ENCODE measurements at places on chromosomes 6 and 20.

DNA sequence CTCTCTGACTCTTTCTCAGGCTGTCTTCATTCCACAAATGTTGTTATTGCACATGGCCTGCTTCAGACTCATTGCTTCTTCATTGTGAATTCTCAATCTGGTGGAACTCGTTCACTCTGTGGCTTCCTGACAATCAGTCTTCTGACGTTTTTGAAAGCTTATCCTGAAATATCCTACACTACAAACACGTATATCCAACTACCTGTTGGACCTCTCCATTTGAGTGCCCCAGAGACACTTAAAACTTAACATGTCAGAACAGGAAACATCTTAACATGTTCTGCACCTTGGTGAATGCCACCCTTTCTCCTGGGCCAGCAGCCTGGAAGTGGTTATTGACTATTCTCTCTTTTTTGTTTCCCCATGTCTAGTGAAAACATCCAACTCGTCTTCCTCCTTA, 50.8 kb downstream of the AIG1 start:
- no peak for DNase-seq

DNA sequence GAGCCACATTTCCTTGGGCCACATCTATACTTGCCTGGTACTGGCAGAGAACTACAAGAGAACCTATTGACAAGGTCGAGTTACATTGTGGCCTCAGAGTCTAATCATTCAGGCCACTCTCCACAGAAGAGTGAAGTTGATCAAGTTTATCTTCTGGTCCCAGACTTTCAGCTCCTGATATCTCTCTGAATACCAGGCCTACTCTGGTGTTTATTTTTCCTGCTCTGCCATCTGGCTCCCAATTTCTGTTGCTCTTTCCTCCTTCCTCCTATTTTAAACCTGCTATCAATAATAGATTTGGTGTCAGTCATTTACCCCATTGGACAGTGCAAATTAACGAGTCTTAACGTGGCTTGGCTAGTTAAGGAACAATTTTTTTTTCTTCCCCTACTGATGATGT, 46.6 kb downstream of the SCGN start:
- DNase-seq = no peak

- no peak for DNase-seq
These were observed 4.0 kb upstream of the TBC1D7 start for GRCh38 chr6:13332349-13332706.

GRCh38 chr6:56528412-56528841, 114.3 kb downstream of the DST start:
- no peak for DNase-seq

DNA sequence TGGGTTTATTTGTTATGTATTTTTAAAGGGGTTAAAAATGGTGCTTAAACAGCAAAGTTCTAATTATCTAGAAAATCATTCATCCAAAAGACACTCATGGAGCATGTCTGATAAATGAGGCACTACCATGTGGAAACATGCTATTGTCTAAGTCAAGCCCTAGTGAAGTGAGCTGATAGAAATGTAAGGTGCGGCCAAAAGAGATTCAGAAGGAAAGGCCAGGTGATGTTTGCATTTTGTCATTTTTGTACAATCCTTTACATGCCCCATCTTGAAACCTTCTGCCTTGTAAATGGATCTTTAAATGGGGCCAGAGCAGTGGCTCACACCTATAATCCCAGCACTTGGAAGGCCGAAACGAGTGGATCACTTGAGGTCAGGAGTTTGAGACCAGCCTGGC, 77.3 kb downstream of the PLCG1 start:
- DNase-seq = no peak

DNA sequence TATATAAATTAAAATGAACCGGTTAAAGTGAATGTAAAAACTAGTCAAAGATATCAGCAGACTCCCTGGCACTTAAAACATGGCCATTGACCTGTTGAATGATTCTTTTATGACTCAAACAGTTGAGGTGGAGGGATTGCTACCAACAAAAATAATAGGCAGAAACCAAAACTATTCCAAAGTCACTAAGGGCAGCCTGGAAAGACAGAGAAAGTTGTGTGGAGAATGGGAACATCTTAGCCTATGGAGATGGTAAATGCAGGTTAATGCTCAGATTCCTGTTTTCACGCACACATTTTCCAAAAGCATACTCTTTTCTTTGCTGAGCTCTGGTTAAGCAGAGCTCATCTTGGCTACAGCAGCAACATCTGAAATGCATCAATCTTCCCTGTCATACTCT, 553.5 kb downstream of the HACE1 start:
- no peak for DNase-seq

GRCh38 chr6:119643876-119644275, 294.3 kb upstream of the MAN1A1 start:
- no peak for DNase-seq

GRCh38 chr6:11275598-11275997, 43.1 kb upstream of the NEDD9 start:
- no peak for DNase-seq

DNA sequence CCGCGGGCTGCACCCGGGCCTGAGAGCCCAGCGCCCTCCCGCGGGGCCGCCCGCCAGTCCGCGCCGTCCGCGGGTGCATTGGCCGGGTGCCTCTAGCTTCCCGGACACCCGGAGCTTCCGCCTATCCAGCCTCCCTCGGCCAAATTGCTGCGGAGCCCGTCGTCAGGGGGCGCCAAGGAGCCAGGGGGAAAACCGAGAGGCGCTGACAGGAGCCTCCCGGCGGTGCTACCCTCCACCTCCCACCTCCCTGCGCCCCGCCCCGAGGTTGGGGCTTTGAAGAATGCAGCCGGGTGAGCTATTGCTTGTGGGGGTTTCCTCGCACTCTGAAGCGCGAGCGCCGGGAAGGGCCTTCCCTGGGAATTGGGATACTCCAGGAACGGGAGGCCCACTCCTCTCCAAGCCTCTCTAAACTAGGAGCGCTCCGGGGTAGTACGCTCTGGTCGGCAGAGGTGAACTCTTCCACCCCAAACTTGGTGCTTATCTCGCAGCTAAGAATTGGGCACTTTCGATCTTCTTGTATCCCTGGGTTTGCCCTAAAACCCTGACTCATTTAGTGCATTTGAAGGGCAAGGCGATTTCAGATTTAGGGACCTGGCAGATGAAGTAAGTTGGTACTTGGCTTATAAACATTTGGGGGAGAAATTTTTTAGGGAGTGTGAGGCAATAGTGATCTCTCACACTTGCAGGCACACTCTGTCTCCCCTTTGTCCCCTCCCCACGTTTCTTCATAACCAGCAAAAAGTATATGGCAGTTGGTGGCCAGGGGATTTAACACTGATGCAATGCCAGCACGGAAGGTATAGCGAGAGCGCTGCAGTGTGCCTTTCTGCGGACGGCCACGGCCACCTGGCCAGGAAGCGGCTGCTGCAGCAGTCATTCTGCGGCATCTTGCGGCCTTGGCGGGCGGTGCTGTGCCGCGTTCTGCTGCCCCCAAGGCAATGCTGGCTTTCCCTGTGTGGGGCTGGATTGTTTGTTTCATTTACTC, 556 bp downstream of the BEND6 start:
- peak; percentile 52 for DNase-seq

DNA sequence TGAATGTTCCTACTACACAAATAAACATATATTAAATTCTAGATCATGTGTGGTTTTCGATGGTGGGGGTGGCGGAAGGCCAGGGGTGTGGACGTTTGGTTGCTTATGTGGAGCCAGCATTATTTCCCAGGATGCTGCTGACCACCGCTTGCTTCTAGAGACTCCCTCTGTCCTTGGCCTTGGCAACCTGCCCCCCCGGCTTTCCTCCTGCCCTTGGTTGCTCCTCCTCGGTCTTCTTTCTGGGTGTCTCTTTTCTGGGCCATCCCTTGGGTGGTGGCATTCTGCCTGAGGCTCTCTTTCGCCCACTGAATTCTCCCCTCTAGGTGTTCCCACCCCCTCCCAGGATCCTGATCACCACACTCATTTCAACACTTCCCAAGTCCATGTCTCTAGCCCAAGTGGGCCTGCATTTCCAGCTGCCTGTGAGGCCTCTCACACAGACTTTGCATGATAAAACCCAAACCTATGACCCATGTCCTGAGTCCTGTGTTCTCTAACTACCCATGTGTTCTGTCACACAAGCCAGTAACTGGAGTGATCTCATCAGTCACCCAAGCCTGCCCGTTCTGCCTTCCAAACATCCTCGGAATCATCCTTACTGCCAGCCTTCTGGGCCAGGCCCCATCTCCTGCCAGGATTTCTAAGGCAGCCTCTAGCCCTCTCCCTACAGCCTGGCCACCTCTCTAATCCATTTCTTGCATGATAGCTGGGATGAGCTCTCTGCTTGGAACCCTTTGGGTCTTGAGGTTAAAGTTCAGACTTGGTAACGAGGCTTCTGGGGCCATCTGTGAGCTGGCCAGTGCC, 71.2 kb downstream of the CDS2 start:
- DNase-seq = no peak

DNA sequence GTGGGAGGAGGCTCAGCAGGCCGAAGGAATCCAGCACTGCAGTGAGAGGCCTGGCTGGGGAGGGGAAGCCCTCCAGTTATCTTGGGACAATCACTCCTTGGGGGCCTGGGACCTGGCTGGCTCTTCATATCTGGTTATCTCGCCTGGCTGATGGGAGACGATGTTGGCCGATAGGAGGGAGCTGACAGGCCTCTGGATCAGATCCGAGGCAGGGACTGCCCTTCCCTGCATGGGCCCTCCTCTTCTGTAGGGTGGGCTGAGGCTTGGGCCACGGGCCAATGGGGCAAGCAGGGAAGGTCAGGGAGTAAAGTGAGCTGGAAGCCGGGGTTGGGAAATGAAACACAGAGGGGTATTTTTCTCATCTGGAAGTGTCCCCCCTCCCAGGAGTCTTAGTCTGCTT, 25.2 kb downstream of the MANBAL start:
- DNase-seq = no peak

- no peak for DNase-seq
These were observed 5.5 kb downstream of the PNLDC1 start for GRCh38 chr6:159805440-159806020.

GRCh38 chr20:48463916-48464315, 363.9 kb downstream of the PREX1 start:
- DNase-seq = no peak

DNA sequence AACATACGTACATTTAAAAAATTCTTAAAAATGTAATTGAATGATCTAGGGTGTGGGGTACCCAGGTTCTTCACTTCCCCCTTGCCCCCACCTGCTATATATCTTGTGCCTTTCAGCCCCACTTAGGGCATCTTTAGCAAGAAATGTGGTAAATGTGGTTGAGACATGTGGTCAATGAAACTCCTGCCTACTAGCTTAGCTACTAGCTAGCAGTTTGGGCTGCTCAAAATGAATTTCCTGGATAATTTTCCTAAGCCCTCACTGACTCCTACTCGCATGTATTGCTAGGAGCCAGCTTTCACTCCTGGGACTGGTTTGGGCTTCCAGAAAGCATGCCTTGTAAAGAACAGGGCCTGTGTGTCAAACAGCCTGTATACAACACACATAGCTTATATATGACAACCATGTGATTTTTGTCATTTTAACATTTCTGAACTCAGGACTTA, 257.3 kb downstream of the ATXN1 start:
- no peak for DNase-seq

DNA sequence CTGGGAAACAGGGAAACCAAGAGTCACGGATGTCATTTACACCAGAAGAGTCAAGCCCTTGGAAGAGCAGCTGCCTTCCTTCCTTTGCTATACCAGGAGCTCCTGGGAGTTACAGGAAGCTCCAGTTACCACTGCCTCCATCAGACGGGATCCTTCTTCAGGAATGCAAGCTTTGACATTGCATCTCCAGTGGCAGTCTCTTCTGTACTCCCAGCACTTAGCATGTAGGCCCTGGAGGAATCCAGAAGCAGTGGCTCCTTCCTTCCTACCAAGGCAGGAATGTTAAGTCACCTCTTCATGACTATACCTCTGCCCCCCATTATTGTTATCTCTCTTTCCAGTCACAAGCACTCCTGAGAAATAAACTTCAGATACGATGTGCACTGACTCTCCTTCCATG, 836.0 kb downstream of the MAFB start:
- no peak for DNase-seq

- DNase-seq = no peak
These were observed at the start of gene CALHM6 for GRCh38 chr6:116461331-116461931. TSS of gene CALHM6 (plus strand) at chr6:116461375. CDS start at chr6:116461930, 555 bp downstream.

DNA sequence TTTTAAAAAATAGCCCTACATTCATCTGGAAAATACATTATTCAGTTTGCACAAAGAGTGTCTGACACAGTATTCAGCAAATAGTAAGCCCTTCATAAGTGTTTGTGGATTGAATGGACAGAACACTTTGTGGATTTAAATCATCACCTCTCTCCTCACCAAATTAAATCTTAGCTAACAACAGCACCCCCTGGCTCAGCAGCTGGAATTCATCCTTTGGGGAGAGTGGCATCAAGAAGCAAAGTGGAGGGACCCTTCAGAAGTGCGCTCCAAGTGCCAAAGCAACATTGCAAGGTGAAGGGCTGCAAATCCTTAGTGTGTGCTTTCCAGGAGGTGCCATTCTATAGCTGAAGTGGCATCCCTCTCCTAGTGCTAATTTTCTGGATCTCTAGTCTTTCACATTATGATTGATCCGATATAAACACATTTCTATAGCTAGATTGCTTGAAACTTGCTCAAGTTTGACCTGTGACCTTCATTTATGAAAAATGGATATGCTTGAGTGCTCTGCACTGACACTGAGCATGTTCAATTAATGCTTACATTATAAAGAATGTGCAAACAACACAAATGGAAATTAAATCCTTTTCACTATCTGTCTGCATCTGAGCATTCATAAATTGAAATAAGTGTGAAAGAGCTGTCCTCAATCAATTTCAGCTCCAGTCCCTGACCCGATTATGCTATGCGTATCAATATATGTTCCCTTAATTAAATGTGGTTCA, 891.7 kb downstream of the C6orf118 start:
- DNase-seq = no peak

DNA sequence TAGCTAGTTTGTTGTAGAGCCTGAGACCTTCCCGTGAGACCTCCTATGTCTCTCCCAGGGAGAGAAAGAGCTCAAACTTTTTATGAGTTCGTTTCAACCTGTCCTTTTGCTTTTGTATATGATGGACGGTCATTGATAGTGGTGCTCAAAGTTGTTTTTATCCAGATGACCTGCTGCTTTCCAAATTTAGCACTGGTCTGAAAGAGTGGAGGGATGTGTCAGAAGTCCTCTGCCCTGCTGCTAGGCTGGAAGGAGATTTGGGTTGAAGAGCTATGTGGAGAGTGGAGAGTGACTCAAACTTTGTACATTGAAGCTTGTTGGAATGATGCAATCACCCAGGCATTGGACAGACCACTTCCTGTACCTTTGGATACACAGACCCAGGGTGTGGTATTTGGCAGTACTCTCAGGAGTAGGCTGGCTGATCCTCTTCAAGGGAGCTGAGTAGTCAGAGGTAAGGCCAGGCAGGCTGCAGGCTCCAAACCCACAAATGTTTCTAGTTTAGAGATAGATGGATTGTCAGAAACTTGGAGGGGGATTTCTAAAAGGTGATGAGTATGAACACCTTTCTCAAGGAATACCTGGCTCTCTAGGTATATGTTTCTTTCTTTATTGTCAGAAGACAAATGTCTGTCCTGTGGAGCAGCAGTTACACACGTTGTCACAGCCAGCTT, 49.4 kb upstream of the RREB1 start:
- DNase-seq = no peak

- no peak for DNase-seq
These were observed 55.7 kb downstream of the SNX5 start for GRCh38 chr20:17912916-17913315.

GRCh38 chr6:89347825-89348224, 4.7 kb downstream of the UBE2J1 start:
- no peak for DNase-seq

GRCh38 chr6:81565071-81565470, 187.4 kb downstream of the TENT5A start:
- no peak for DNase-seq

GRCh38 chr6:71706523-71706922, 179.8 kb upstream of the RIMS1 start:
- DNase-seq = no peak

- DNase-seq = no peak
These were observed 79.2 kb upstream of the STMND1 start for GRCh38 chr6:17022604-17023003.
